ENCODE measurements at places on chromosomes 4 and X.
A peak's percentile ranks its signal among the peaks of the same experiment; 100 is the strongest.

DNA sequence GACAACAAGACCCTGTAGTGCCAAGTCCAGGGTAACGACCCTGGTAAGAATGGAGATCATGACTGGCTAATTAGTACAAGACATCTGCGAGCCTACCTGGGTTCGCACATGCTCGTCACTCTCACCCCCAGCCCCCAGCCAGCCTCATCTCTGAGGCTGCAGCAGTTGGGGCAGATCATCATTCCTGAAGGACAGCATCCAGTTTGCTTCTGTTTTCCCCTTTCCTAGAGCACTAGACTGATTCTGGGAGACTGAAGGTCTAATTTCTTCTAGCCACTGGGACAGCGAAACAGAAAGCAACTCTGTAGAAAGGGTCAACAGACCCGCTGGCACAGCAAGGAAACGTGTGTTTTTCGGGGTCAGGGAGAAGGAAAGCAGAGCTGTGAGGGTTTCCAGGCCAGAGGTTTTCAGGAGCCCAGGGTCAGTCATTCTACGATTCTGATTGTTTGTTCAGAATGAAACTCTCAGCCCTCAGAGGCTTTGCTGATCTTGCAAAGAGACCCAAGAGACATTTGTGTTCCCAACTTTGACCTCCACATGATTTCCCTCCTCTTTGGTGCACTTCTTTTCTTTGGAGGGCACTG is 343.1 kb upstream of the NOCT start:
- DNase-seq, result no peak

DNA sequence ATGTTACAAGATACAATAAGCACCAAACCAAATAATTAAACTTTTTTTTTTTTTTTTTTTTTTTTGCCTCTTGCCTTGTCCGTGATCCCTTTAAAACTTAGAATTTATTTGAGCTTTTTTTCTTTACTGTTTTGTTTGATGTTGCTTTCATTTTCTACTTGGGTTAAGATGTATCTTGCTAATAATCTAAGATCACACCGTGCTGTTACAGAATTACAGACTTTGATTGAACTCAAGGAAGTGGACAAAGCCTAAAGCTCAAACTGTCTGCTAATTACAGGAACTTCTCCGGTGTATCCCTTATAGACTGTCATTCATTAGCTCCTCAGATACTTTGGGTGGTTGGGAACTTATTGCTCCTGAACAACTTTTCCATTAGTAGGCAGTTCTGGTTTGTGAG is 26.5 kb downstream of the STIM2 start:
- no peak for DNase-seq

DNA sequence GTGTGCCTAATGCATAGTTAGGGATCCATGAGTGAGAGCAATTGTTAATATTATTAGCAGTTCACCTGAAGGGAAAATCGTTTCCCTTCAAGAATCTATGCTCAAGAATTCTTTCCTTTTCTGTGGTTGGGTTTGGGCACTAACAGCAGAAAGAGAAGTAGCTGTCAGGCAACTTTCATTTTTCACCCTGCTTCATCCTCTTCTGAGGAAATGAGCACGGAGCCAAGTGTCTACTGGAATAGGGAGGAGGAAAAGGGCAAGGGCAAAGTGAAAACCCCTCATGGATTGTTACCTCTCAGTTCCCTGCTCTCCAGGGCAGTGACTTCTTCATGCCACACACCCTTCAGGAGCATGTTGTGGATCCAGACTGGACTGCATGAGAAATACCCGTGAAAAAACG is 2.6 kb upstream of the HPGDS start:
- no peak for DNase-seq

DNA sequence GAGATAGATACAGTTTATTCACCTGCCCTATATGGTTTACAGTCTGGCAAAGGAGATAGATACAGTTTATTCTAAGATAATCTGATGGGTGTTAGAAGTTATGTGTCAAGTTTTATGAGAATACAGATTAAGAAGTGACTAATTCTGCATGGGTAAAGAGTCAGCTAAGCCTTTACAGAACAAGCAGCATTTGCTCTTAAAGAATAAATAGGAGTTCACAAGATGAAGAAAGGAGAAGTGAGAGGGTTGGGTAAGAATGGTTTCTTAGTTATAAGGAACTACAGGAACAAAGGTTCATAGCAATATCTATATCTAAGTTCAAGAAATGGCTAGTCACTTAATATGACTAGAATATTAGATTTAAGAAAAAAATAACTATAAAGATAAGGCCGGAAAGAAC is 47.6 kb downstream of the THOC2 start:
- no peak for DNase-seq

DNA sequence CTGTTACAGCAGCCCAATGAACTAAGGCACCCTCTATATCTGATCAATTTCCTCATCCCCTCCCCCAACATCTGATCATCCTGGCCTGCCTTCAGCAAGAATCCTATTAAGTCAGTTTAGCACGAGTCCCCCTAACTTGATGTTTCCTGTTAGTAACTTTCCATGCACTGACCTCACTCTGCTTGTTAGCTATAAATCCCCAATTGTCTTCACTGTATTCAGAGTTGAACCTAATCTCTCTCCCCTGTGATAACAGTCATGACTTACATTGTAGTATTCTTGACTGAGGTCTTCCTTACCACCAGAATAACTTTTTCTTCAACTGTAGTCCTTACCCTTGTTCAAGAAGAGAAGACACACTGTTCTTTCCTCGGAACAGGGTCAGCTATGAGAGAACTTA is 8.5 kb downstream of the ANXA5 start:
- no peak for DNase-seq

DNA sequence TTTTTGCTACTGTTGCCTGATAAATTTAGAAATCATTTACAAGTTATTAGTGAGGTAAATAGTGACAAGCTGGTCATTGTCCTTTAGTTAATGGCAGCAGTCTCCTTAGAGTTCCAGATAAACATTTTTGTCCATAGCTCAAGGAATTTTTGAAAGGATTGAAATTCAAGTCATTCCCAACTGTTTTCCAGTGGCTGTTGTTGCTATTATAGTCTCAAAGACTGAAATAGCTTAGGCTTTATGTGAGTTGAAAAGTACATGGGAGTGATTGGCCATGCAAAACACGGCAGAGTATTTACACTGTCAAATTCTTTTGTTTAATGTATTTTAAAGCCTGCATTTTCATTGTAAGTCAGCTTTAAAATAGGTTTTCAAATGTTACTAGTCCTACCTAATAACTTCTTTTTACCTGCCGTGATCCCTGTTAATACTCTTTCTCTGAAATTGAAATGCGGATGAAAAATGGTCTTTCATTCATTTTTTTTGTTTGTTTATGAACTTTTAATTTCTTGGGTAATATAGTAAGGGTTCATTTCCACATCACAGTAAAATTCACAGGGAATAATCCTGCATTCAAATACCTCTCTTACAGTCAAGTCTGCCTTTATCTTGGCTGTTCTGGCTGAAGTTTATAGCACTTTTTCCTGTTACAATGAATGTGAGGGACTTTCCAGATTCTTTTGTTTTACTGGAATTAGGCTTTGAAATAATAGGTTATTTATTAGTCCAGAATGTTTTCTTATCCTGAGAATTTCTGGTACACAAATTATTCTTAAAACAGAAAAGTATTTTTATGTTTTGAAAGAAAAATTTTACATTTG is 85.1 kb downstream of the PDLIM5 start:
- DNase-seq, result no peak

DNA sequence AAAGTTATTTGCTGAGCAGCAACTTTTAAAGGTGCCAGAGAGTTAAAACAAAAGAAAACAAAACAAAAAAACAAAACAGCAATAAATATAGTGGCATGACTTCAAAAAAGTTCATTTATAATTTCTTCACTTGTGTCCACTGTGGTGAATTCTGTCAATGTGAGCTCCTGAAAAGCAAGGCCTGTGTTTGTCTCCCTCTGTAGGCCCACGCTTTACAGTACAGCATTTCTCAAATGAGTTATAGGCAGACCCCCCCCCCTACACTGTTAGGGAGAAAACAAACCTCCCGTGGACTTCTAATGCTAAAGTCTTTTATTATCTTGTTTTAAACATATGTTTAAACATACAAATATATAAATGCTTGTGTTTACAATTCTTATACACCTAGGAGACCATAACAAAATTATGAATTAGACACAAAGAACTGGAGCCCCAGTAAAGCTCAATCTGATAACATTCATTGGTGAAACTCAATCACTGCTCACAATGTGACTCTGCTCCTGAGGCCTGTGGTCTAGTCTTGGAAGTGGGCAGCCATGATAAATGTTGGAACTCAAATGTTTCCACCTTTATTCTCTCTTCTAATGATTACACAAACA is 47.0 kb upstream of the SCOC start:
- no peak for DNase-seq

DNA sequence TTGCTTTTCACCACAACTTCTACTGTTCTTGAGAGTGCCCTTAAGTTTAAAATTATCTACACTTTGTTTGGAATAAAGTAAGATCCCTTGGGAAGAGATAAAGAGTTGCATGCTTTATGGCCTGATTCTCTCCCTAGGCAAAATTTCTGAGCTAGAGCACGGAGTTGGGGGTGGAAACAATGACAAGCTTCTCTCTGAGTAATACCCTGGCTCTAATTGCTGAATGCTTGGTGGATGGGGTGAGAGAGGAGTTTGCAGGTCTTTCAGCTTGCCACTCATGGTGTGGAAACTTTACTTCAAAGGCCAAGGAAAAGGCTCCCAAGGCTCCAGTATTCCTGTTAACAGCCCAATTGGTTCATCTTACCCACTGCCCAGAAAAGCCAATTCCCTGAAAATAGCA is 26.1 kb upstream of the PRDM8 start:
- DNase-seq, result no peak

- DNase-seq, result peak; percentile 96
Measured at GRCh38 chr4:30600246-30601017, 119.7 kb upstream of the PCDH7 start.

DNA sequence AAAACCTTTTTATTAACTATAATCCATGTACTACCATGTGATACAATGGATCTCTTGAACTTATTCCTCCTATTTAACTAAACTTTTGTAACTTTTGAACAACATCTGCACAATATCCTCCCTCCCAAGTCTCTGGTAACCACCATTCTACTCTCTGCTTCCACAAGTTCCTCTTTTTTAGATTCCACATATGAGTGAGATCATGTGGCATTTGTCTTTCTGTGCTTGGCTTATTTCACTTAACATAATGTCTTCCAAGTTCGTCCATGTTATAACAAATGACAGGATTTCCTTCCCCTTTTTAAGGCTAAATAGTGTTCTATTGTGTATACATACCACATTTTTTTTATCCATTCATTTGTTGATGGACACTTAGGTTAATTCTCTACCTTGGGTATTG is 28.1 kb downstream of the DCAF8L1 start:
- no peak for DNase-seq

- DNase-seq, result peak; percentile 68
Measured at GRCh38 chrX:50813843-50814661, at the start of gene SHROOM4. SHROOM4 (minus strand) TSS chrX:50814194; CDS start chrX:50814018, 176 bp downstream.

DNA sequence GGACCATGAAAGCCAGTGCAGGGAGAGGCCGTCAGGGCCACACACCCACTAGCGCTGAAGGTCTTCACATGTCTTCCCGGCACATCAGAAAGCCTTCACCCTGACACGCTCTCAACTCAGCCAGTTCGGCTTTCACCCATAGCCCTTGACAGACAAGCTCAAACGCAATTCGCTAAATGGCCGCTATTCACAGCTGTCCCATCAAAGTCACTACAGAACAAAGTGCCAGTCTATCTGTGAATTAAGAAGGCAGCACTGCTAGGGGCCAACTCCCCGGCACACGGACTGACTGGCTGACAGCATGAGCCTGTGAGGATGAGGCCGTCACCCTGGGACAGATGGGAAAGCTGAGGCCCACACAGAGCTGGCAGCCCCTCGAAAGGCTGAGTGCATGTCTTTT is 45.7 kb downstream of the ACOX3 start:
- DNase-seq, result no peak

DNA sequence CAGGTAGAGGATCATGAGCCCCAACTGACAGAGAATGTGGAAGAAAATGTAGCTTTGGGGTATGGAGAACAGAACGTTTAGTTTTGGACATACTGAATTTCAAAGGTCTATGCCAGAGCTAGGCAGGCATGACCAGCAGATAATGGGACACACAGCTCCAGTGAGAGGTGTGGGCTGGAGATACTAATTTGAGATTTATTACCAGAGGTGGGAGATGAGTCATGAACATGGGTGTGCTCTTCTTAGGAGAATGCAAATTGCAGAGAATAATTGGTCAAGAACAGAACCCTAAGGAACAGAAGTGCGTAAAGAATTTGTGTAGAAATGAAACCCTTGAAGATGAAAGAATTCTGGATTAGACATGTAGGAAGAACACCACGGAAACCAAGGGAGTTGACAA is 125.2 kb downstream of the PACRGL start:
- DNase-seq, result no peak

- DNase-seq, result no peak
Measured at GRCh38 chrX:41352329-41352838, 18.4 kb downstream of the DDX3X start.

GRCh38 chrX:116285501-116285900 is 115.0 kb downstream of the AGTR2 start:
- no peak for DNase-seq

GRCh38 chr4:151760002-151760401 is 805 bp downstream of the GATB start:
- DNase-seq, result no peak

GRCh38 chr4:101200561-101200960 is 146.8 kb downstream of the PPP3CA start:
- DNase-seq, result peak; percentile 58

GRCh38 chr4:179597301-179597700 is 2155.1 kb upstream of the AGA start:
- peak; percentile 51 for DNase-seq

- no peak for DNase-seq
Measured at GRCh38 chrX:72255445-72255844, 16.6 kb upstream of the ERCC6L start.

DNA sequence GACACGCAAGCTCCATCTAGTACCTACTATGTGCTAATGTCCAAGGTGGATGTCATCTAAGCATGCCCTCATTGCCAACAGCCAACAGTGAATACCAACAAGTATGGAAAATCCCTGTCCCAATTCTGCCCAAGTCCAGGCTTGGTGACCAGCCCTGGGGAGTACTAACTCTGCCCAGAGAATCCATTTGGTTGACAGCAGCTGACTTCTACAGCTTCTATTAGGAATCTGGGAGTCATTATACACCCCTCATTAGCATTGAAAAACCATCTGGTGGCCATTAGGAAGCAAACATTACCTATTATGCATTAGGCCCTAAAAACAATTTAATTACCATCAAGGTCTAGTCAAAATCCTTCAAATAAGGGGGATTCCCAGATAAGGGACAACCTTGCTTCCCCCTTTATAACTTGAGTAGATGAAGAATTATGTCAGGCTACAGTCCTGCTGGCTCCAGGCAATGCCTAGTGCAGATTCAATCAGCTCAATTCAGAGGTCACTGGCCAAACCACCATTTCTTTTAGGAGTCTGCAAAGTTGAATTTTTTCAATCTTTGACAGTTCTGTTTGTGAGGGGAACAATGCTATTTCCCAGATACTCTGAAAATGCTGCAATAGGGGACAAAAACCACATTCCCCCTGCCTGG is 228.0 kb upstream of the LDB2 start:
- no peak for DNase-seq

DNA sequence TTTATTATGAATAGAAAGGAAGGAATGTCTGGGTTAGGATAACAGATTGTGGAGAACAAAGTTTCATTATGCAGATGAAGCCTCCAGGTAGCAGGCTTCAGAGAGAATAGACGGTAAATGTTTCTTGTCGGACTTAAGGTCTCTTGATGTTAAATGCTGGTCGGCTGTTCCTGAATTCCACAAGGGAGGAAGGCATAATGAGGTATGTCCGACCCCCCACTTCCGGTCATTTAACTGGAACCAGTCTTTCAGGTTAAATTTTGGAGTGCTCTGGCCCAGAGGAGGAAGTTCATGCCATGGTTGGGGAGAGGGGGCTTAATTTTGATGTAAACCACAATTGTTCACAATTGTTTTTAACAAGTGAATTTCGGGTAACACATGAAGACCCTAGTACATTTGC is 158.1 kb upstream of the VCX3A start:
- DNase-seq, result no peak

All from foreskin melanocyte (primary cell).